ENCODE measurements at places on chromosomes 5 and 9.

DNA sequence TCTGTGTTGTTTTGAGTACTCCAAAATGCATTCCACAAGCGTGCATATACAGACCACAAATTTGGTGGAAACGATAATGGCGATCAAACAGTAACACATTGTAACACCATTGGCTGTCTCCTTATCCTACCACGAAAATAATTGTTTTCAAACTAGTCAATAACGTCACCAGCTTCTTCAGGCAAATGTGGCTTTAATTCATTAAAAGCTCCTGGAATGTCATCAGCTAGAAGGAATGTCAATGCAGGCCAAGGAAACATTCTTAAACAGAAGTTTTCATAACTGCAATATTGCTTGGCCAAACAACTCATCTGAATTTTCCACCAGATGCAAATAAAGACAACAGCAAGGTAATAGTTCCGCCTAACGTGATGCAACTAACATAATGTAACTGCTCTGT, 71.6 kb upstream of the XPA start:
- no peak for DNase-seq

GRCh38 chr9:130432362-130432761, 12.4 kb upstream of the ASS1 start:
- no peak for DNase-seq

- no peak for DNase-seq
These were observed 104.3 kb downstream of the PHF2 start for GRCh38 chr9:93680443-93681268.

- peak; percentile 41 for DNase-seq
These were observed 71.2 kb downstream of the RAPGEF1 start for GRCh38 chr9:131668439-131669268.

DNA sequence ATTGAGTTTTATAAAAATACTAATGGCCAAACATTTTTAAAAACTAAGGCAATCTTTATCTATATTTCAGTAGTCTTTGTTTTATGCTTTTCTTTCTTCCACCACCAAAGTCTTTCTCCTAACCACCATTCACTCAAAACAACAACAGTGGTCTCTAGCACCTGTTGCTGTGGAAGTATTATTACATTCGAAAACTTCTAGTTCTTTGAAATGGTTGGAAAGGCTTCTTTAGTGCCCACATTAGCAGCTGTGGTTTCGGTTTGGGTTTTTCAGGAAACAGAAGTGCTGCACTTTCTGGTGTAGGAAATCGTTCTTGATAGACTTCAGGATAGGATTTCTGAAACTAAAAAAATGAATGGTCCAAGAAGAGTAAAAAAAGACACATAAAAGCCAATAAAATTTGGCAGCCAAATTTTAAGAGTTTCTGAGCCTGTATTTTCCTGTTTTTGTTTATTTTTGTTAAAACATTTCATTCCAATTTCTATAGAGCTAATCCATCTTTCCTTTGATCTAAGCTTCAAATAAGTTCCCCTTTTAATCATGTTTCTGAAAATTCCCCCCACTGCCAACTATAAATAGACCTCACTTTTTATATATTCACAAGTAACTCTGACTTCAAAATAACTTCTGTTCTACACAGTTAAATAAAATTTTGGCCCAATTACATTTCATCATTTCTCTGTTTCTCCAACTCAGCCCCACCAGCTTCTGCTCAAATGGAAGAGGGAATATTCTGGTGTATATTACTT, 102.2 kb downstream of the DEPDC1B start:
- no peak for DNase-seq

DNA sequence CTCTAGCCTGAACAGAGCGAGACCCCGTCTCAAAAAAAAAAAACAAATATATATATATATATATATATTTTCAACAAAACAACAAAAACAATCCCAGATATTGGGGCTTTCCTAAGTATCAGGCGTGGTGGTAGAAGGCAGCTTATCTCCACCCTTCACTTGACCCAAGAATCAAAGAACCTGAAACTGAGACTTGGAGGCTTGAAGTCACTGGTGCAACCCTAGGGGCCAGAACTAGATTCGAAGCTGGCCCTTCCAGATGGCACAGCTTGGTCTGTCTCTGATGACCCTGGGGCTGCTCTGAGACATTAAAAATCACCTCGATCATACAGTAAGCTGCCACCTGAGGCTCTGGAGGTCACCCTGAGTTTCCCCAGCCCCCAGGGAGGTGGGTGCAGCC, 1.3 kb upstream of the KCNMB1 start:
- DNase-seq = no peak

- DNase-seq = no peak
These were observed 106.4 kb downstream of the AUH start for GRCh38 chr9:91255327-91255726.

GRCh38 chr5:126236994-126237393, 186.2 kb upstream of the GRAMD2B start:
- DNase-seq = no peak

DNA sequence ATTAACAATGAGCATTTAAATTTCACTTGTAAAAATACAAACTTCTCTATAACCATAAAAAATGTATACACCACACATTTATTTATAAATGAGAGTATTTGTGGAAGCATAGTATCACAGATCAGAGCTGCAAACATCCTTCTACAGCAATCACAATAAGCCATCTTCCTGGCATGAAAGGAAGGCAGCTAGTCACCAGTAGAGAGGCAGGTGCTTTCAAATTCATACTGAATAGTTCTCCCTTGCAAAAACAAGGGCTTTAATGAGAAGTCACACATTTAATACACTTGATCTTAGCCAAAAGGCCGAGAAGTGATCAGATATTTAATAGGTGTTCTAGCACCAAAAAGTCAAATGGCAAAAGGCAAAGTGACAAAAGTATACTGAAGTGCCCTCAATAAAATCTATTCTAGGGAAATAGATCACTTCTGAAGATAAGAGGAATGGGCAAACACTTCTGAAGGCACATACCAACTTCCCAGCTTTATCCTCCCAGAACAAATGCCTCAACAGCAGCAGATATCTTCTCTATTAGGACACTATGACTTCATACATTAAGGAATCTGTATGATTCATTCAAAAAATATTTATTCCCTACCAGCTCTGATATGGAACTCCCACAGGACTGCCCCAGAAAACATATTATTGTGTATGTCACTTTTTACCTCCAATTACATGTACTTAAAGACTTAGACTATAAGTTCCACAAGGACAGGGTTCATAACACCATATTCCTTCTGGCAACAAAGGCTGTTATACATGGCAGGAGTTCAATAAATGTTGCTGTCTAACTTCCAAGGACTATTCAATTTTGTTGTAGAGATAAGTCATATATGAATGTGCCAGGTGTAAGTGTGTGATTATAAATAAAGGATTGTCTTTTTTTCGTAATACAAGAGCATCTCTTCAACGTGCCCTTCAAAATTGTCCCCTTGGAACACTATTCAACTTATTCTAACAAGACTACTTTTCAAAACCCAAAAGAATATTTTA, 31.7 kb downstream of the MAPKAP1 start:
- DNase-seq = no peak

GRCh38 chr5:180785121-180785781, 17.4 kb downstream of the MGAT1 start:
- no peak for DNase-seq

DNA sequence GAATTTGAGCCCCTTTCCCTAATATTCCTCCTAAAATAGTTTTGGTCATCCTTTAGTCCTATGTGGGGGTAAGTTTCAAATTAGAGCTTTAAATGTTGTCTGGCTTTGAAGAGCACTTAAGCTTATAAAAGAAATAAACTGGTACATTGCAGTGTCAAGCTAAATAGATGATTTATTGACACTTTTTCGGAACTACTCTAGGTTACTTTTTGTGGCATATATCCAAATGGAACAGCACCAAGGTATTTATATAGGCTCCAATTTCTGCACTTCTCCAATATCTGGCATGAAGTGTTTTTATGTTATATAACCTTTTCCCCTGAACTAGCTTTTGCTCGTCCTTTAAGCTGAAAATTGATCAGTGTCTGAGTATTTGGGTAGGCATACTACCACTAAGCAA, 402.5 kb downstream of the NFIB start:
- DNase-seq = no peak

DNA sequence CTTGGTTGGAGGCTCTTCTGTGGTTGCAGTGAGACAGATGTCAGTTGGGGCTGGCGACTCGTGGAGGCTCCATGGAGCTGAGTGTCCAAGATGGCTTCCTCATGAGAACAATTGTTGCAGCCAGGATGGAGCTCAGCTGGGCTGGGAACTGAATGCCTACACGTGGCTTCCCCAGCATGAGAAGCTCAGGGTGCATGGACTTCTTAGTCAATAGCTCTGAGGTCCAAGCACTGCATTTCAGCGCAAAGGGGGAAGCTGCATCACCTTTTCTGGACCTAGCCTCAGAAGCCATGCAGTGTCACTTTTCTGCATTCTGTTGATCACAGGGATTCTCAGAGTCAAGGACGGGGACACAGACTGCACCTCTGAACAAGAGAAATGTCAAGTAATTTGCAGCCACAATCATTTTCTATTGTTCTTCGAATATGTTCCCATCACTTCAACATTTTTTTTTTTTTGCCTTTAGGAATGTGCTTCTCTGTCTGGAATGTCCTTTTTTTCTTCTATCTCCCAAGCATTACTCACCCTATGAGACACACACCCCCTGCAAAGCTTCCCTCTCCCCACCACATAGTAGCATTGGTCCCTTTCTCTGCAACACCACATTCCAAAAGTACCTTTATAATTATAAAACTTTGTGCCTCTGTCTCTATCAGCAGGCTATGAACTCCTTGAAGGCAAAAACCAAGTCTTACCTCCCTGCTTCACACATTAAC, 57.5 kb upstream of the STK32A start:
- DNase-seq = no peak

GRCh38 chr5:150303660-150304386, 1.1 kb upstream of the ARSI start:
- DNase-seq = no peak

DNA sequence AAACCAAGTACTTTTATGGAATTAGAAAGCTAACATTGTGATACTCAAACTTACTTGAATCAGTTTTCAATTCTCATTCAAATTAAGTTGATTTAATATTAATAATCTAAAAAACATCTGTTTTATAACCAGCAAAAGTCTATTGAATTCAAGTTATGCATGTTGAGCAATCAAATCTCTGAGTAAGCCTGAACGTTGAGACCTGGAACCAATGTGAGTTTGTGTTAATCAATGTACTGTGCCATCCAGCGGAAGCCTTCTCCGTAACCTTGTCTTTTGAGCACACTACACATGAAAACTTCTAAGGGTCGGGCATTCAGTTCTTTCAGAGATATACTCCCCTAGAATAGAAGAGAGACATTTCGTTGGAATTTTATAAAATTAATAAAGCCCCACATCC, 25.9 kb downstream of the SAR1B start:
- no peak for DNase-seq

DNA sequence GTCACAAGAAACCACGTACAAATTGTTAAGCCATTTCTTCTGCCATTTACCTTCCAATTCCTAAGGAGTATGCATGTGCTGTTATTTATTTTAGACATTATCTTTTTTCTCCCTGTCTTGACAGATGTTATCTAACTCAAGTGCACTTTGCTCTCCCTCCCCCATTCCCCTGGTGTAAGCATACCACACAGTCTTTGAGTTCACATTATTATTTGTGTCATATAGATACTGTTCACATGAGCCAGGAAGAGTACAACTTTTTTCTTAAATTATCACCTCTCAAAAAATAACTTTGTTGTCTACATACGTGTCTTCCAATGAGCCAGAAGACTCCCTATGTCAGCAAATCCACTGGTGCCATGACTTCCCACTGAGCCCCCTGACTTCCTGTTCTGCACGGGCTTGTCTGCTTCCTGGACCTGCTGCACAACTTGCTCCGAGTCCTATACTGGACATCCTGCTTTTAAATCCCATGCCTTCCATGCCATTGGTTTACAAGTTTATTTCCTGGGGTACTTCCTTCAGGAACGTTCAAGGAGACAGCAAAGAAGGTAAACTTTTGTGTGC, 19.9 kb upstream of the FAM120A start:
- DNase-seq = no peak

DNA sequence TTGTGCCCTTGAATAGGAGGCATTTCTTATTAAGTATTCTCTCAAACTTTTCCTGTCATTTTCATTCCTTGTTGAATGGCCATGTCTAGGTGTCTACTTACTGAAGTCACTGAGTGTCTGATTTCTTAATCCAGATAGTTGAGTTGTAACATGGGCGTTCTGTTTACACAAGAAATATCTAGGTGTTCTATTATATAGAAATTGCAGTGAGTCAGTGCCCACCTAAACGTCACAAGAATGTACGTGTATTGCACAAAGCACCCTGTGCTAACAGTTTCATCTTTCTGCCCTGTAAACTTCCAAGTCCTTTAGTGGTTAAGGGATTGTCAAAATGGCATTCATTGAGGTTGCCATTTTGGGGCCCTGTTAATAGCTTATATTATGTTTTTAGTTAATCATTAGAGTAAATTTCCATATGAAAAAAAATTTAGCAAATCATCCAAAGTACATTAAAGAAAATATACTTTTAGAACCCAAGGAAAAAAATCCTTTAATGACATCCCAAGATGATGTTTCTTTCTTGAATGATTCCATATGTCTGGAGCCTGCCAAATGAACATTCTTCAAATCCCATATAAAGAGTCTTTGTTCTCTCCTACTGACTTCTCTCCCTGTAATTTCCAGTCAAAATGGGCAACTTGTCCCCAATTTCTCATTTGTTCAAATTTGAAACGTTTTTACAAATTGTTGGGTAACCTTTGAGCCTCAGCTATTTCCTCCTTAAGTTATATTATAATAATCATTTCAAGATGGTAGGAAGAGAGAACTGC, 114.2 kb downstream of the GOLPH3 start:
- no peak for DNase-seq

- no peak for DNase-seq
These were observed 657 bp downstream of the NUP214 start for GRCh38 chr9:131126059-131126426.

GRCh38 chr9:113381909-113382411, 5.2 kb upstream of the HDHD3 start:
- no peak for DNase-seq

GRCh38 chr9:120677965-120678364, 36.3 kb downstream of the MEGF9 start:
- DNase-seq = no peak

GRCh38 chr5:4738298-4738697, 401.8 kb upstream of the ADAMTS16 start:
- DNase-seq = no peak

DNA sequence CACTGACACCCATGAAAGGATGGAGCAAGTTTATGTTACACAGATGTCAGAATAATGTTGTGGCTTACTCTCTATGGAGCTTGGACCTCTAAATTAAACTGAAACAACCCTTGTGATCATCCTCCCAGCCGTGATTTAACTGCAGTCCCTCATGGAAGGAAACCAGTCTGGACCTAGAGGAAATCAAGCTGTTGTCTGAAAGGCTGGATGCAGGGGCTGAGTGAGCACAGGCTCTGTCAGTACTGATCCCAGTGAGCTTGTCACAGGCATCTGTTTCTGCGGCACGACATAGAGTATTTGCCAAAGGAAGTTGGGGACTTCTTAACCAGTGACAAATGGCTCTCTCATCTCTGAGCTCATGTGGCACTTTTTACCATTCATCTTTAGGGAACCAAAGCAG, 282.9 kb upstream of the MAP3K1 start:
- DNase-seq = no peak

- DNase-seq = no peak
These were observed 5.7 kb downstream of the NEURL1B start for GRCh38 chr5:172646716-172647285.

Data from stimulated activated CD8-positive, alpha-beta memory T cell treated with anti-CD3 and anti-CD28 coated beads, Interleukin-12 subunit alpha, Interleukin-12 subunit beta, amount 100 ng/mL, for 1 hour (primary cell).